ENCODE measurements at places on chromosomes 11 and 22.

DNA sequence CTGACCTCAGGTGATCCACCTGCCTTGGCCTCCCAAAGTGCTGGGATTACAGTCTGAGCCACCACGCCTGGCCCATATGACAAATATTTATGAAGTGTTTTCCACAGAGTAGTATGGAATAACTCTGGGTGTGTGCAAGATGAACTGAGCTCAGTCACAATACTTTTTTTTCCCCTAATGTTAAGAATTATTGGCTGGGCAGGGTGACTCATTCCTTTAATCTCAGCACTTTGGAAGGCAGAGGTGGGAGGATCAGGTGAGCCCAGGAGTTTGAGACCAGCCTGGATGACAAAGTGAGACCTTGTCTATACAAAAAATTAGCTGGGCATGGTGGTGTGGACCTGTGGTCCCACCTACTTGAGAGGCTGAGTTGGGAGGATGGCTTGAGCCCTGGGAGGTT lies 6.4 kb downstream of the PTPRJ start:
- DNase-seq: no peak

DNA sequence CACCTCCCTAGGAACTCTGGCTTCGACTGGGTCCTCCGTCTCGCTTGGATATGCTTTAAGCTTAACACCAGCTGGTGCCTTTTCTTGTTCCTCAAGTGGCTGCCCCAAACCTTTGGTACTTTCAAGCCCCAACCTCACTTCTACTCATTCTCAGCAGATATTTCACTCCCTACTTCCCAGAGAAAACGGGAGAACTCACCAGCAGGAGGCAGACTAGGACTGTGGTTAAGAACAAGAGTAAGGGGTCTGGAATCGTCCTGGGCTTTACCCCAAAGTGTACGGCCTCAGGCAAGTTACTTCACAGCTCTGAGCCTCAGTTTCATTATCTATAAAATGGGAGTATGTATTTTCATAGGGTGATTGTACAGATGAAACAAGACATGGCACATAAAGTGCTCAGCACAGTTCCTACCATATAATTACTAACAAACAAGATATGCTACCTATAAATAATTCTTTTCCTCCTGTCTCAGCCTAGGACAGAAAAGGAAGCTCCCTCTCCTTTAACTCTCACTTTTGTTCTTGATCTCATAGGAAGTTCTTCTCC lies 37.8 kb downstream of the PAMR1 start:
- DNase-seq: no peak

DNA sequence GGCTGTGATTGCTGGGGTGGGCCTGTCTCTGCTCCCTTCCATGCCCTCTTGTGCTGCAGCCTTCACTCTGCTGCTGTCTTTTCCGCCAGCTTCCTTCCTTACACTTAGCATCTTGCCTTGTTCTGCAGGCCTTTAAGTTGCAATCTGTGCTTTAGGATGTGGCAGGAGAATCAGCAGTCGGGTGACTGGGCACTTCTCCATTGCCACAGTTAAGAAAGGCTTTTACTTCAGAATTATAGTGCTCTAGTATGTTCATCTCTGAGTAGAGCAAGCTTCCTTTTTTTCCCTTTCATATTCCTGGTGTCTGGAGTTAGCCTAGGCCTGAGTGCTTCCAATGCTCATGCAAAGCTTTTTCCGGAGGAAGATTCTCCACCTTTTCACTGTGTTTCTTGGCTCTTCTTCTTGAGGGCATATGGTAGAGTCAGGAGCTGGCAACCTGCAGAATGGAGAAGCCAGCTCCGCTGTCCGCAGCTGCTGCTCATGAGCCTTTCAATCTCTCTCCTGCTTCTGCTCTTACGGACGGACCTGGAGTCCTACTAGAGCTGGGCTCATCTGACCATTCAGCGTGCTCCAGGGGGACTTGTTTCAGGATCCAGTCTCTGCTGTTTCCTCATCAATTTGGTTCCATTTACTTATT lies 20.2 kb downstream of the PPP6R2 start:
- no peak for DNase-seq

GRCh38 chr22:31287818-31288495 lies 4.3 kb downstream of the PIK3IP1 start:
- no peak for DNase-seq

- no peak for DNase-seq
Observed at GRCh38 chr11:13210424-13210823, 67.2 kb upstream of the BMAL1 start.

DNA sequence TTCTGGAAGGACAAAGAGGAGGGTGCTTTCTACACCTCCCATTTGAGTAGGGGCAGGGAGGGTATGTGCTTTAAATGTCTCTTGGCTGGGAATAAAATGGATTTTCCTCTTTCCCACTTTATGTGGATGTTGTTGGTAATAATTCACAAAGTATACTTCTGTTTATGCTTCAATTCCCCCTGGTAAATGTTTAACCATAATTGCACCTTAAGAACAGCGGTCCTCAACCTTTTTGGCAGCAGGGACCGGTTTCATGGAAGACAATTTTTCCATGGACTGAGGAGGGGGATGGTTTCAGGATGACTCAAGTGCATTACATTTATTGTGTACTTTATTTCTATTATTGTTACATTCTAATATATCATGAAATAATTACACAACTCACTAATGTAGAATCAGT lies 4.0 kb upstream of the TP53AIP1 start:
- no peak for DNase-seq

DNA sequence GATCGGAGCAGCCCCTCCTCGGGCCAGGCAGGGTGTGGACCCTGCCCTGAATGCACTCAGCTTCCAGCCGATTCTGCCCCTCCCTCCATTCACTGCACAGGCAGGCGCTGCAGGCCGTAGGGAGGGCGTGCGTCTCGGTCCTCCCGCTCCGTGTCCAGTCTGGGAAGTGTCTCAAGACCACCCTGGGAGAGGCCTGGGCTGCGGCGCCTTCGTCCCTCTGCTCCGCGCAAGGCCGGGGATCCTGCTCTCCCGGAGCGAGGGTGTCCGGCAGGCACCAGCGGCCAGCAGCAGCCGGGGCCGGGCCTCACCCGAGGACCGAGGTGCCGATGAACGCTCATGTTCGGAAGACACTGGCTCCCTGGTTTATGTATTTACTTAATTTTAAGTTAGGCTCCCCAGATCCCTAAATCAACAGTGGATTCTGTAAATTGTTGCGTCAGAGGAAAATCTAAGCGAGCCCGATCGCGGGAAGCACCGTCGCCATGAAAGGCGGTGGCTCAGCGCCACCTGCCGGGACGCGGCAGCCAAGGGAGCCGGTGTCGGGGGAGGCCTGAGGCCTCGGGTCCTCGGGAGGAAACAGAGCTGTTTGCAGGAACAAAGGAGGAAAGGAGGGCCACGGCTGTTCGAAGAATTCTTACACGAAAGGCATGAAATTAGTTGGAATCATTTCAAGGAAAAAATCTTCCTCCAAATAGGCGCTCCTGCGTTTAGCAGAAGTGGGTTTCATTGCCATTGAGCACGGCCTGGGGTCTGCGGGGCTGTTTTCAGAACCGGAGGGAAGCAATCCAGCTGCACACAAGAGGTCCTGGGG lies 195.3 kb downstream of the BRD1 start:
- DNase-seq: no peak

- DNase-seq: no peak
Observed at GRCh38 chr22:42313804-42314581, 43.5 kb upstream of the TCF20 start.

DNA sequence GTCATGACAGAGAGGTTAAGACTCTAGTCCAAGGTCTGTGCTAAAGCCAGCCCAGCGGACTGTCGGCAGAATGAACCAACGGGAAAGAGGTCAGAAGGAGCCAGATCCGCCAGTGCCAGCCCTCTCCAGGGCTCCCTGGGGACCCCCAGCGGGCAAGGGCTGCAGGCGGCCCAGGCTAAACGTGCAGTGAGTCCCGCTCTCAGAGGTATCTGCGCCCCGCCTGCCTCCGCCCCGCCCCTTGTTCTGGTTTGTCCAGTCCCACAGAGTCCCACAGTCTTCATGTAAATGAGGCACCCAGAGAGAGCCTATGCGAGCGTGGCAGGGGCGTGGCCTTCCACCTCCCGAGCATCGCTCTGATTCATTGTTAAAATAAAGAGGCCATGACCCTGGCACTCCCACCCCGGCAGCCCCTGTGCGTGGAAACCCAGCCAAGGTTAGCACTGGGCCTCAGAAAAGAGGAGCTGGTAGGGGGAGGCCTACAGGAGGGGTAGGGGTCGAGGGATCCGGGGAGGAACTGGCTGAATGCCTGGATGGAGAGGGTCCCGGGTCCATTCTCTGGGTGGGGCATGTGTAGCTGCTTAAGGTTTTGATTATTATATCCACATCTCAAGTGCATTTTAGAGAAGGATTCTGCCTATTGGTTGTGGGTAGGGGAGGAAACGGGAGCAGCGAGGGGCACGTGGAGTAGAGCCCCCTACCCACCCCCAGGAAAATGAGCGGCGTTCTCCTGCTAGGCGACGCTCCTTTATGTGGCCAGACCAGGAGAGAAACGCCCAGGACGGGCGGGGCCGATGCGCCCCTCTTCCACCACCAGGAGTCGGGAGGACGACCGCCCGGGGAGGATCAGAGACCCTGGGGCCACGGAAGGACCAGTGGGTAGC lies at the start of gene TRIOBP:
TRIOBP (plus strand) TSS at position 392 of the 881 bp plus-strand sequence. CDS start 4,318 bp downstream, outside the sequence.
- DNase-seq: peak; percentile 54

GRCh38 chr11:135008001-135008405 lies 596.0 kb upstream of the B3GAT1 start:
- no peak for DNase-seq

GRCh38 chr22:26466196-26466595 lies 17.4 kb downstream of the HPS4 start:
- no peak for DNase-seq

- DNase-seq: no peak
Observed at GRCh38 chr11:15841931-15842740, 514.2 kb downstream of the SOX6 start.

DNA sequence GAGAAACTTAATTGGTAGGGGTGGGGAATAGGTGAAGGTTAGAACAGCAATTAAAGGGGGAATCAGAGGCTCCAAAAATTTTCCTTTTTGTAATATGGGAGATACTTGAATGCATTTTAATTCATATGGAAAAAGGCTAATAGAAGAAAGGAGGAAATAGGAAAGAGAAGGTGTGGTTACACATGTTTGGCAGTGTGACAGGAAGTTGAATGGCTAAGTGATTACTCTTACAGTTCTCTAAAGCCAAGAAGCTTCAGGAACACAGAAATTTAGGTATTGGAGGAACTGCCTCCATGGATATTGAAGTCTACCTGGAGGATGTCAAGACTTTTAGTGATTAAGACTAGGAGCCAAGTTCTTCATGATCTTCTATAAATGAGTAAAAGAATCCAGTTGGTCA lies 6.3 kb downstream of the NXPE2 start:
- DNase-seq: no peak

DNA sequence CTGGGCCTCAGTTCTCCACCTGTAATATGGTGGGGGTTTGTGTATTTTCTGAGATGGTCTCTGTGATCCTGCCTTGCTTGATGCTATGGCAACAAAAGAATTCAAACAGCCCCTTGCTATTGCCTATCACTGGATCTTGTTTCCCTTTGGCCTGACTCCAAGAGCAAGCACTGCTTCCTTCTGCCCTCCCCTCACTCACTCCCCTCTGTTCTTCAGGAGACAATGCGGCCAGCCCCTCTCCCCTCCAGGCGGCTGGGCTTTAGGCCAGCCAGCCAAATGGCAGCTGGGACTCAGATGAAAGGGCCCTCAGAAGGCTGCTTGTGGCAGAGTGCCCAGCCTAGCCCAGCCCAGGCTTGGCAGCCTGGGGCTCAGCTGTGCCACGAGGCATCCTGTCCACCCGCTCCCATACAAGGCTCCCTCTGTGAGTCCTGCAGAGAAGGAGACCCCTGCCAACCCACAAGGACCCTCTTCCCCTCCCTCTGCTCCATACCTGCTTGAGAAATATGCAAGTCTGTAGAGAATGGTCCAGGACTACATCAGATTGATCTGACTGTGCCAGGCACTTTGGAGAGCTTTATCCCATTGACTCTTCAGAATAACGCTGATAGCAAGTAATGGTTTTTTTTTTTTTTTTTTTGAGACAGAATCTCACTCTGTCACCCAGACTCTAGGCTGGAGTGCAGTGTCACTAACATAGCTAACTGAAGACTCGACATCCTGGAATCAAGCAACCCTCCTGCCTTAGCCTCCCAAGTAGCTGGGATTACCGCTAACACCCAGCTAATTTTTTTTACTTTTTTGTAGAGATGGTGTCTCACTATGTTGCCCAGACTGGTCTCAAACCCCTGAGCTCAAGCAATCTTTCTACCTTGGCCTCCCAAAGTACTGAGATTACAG lies 7.6 kb upstream of the KCTD14 start:
- no peak for DNase-seq

DNA sequence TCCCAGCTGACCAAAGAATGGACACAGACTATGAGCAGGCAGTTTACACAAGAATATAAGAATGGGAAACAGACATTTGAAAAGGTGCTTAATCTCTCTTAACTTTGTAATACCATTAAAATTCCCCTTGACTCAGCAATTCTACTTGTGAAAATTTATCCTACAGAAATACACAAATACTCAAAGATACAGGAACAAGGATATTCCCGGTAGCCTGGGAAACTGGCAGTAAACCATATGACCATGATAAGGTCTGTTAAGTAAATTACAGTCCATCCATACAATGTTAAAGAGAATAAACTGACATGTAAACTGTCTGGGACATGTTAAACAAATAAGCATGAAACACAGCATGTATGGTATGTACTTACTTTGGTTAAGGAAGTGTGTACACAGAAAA lies 8.7 kb upstream of the MTFP1 start:
- no peak for DNase-seq

DNA sequence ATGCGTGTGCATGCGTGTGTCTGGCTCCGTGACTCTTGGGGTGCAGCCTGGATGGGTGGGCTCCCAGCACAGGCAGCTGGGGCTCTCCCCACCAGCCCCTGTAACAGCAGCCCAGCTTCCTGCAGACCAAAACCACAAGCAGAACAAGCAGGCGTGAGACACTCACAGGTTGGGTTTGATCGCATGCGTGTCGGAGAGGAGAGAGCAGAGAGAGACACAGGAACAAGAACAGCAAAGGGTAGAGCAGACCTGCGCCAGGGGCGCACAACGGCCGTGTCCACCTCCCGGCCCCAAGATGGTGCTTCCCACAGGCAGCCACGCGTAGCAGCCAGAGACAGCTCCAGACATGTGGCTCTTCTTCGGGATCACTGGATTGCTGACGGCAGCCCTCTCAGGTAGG lies at the start of gene CD6:
CD6 (plus strand) TSS at position 161 of the 400 bp plus-strand sequence; CDS start at position 347, 186 bp downstream.
- no peak for DNase-seq

DNA sequence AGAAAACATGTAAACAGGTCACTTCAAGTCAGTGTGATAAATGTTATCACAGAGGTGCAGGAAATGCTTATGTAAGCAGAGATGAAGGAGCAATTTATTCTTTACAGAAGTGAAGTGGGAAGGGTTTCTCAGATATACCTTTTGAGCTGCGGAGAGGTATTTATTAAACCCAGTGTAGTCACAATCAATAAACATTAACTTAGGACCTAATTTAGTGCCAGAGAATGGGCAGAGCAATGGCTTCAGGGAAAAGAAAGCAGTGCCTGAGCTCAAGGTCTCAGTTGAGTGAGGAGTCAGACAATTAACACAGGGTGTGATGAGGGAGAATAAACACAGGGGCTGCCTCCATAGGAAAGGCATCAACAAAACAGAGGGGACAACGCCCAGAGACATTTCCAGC lies 1.9 kb downstream of the MS4A5 start:
- no peak for DNase-seq

GRCh38 chr11:115896084-115896483 lies 391.9 kb upstream of the CADM1 start:
- no peak for DNase-seq
